ENCODE measurements at places on chromosomes 1 and 21.
A peak's percentile ranks its signal among the peaks of the same experiment; 100 is the strongest.

DNA sequence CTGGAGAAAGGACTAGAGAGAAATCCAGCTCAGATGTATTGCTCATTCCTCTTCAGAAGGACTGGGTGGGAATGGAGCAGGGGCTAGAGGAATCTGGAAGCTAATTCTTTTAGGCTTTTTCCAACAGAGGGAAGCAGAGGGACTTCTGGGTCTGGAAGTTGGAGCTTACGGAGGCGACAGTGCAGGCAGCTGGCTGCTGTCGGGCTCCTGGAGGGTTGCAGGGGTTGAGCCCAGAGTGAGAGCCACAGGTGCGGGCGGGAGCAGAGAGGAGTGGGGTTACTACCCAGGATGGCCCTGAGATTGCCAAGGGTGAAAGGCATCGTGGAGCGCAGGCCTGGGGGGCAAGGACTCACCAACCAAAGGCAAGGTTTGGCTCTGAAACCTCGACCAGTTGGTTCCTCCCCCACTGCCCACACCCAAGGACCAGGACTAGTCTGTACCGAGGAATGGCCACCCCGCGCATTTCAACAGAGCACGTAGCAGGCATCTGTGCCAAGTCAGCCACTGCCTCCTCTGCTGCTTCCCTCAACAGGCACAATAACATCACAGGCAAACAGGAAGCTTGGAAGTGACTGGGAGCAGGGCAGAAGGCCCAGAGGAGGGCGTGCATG, 22.7 kb upstream of the EDN2 start:
- DNase-seq, result no peak

GRCh38 chr1:199753513-199753912, 274.0 kb upstream of the NR5A2 start:
- DNase-seq, result no peak

DNA sequence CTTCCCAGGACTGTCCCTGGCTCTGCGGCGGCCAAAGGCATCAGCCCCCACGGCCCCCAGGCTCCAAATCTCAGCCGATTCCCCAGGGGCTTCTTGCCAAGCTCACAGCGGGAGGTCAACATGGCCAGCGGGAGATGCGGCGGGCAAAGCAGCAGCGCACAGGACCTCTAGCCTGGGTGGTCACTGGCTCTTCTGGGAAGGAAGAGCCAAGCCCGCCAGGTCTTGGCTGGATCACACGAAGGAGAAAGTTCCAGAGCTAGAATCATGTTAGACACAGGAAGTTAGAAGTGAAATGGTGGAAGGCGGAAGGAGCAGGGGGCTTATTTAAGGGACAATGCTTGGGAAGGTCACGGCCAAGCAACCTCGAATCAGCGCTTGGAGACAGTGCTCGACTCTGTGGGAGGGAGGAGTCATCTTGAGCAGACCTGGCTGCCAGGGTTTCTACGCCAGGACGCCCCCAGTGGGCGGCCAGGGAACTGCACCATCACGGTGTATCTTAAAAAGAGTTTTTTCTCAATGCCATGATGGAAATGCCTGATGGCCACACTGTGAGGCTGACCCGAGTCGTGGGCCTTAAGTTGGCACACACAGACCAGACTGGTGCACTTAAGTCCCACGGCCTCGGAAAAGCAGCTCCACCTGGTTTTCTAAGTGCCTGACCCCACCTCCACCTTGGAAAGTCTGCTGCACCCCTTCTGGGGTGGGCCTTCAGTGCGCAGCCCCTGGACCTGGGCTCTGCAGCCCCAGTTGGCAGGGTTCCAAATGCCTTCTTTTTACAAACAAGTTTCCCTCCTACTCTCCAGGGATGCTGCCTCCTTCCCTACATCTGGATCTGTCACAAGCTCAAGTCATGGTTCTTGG, 29.3 kb downstream of the SLC66A1 start:
- DNase-seq, result no peak

DNA sequence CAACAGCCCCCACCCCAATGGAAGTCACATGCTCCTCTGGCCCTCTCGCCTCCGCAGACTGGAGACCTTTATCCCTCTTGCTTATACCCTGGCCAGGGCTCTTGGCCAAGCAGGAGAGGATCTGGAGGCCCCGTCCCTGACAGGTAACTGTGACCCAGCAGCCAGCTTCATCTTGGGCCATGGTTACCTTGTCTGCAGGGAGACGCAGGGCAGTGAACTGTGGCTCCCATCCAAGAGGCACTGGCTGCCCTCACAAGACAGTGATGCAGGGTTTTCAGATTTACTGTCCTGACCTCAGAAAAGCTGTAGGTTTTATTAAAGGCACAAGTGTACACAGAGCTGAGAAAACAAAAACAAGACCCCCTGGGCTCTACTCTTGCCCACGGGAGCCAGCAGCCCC, 96.7 kb upstream of the KLHDC7A start:
- DNase-seq, result no peak

DNA sequence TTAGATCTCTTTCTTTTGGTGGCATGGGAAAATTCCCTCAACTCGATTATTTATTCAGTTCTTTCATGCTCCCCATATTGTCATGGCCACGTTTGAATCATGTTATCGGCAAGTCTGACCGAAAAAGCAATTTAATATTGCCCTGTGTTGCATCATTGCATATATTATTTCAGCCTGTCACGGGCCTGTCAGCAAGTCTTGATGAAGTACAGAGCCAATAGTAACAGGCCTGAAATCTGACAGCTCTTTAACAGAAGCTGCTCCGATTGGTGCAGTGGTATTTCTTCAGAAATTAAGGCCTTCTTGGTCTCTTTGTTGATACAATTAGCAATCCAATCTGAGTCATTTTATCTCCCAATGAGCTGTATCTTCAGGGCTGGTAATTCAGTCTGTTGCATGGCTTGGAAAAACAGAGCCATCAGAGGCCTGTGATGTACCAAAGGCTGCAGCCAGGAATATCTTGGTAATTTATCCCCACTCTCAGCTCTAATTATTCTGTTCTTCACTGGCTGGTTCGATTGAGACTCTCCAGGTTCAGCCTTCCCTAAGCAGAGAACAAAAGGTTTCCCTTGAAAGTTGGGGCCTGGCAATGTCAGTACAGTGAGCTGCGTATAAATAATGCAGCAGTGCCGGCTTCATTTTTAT, 149.5 kb downstream of the FGGY start:
- no peak for DNase-seq

DNA sequence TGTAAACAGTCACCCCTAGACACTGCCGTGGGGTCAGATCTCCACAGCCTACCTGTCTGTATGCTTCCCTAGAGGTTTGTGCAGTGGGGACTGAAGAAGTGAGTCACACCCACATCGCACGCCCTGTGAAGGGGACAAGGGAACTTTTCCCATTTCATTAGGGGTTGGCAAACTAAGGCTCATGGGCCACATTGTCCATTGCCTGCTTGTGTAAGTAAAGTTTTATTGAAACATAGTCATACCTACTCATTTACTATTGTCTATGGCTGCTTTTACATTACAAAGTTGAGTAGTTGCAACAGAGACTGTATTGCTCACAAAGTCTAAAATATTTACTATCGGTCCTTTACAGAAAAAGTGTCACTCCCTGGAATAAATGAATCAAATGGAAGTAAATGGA, 2.5 kb upstream of the FGGY start:
- DNase-seq, result no peak

DNA sequence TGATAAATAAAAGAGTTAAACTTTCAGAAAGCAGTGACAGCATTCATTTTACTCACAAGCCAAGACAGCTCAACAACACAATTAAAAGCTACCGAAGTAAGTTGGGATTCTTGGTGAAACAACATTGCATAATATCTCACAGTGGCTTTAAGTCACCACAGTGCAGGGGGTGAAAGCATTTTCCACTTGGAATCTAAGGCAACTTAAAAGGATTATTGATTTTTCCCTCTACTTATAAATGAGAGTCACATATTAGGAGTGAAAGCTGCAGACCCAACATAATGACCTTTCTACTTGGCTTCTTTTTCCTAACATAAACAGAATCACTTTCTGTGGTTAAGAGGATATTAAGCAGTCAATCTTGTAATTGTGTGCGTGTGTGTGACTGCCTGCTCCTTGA, 536.6 kb upstream of the CXADR start:
- DNase-seq, result no peak

DNA sequence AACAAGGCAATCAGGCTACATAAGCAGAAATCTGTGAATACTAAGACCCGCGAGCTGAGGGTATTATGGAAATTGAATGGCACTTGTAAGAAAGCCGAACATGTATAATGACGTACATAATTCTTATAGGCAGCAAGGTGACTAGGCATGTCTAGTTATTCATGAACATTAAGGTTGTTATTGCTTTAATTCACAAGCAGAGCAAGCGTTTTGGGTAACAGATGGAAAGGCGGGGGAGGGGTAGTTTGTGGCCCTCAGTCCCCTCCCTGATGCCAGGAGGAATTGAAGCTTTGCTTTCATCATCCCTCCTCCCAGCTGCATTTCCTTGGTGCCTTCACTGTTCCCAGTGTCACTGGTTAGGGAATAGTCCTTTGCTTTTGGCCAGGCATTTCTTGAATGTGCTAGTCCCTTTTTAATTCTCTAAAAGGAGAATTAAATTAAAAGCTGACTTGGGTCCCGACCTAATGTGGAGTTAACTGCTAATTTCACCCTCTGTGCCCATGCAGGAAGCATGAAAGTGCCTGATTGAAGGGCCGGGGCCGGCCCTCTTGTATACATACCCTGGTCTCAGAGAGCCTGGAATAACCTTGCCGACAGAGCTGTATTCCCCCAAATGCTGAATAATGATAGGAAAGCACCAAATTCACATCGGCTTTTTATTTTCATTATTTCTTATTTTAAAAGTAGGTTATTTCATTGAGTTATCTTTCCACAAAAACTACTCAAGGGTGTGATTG, 42.5 kb downstream of the RYR2 start:
- peak; percentile 78 for DNase-seq

DNA sequence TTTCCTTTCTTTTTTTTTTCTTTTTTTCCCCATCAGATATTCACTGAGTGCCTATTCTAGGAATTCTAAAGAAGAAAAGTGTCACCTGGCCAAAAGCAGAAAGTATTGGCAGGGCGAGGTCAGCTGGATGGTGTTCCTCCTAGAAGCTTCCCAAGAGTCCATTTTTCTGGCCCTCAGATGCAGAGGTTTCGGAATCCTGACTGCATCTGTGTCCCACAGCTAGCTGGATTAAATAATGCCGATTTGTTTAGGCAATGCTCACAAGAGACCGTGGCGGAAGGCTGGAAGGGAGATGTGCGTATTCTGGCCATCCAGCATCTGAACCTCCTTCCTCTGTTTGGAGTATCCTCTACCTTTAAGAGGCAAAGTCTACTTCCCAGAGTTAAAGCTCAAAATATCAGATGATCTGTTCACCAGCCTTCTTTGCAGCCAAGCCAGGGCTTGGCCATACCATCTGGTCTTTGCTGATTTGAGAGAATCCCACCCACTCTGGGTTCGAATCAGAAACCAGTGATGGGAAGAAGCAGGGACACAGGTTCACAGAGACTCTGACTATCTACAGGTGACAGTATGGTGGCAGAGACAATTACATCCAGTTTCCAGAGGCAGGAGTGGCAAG, 5.4 kb upstream of the TENT5C start:
- DNase-seq, result no peak

DNA sequence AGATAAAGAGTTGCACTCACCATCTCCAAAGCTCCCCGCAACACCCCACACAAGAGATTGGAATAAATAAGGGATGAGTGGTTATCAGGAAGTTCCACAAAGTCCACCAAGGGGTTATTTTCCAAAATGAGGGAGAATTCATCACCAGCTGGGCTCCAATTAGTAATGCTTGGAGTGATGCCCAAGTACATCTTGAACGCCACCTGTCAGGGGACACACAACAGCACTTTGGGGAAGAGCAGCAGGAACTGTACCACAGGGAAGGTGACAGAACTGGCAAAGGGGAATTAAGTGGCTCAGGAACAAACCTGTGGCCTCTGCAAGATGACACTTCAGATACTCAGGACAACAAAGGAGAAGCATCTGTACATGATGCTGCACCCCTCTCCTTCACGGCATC, 11.5 kb downstream of the TRAPPC3 start:
- DNase-seq, result peak; percentile 91

DNA sequence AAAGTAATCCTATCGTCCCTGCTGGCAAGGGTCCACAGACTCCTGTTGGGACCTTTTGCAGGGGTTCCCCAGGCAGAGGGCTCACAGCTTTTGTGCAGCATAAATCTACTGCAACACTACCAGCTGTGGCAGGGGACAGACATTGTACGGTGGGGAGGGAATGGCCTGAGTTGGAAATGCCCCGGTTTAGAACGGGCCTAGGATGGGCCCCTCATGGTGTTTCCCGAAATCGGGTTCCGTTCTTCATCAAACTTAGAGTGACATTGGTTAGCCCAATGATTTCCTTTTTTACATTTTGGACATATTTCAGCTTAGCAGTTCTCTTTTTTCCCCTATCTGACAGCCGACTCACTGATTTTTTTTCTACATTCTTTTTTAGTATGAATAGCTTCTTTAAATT, 26.5 kb upstream of the SAMD11 start:
- DNase-seq, result no peak

DNA sequence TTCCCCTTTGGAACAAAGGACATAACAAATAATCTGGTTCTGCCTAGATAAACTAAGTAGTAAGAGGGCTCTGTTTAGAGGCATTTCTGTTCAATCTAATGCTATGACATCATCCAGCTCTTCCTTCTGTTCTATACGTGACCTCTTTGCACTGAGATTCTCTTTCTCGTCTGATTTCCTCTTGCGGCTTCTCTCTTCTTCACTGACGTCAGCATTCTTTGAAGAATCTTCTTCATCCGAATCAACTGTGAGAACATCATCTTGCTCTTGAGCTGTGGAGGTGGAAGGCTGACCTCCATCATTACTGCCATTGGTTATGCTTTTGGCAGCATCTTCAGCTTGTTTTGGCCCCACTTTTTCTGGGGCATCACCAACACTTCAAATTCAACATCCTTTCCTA, 130.4 kb downstream of the HS2ST1 start:
- DNase-seq, result no peak

GRCh38 chr1:78540048-78540447, 49.3 kb downstream of the PTGFR start:
- no peak for DNase-seq

- no peak for DNase-seq
These were observed 67.8 kb upstream of the POU3F1 start for GRCh38 chr1:38114241-38115026.

GRCh38 chr1:35629051-35629450, 12.3 kb downstream of the PSMB2 start:
- DNase-seq, result no peak

GRCh38 chr21:29991624-29992023, 51.8 kb upstream of the GRIK1 start:
- no peak for DNase-seq

DNA sequence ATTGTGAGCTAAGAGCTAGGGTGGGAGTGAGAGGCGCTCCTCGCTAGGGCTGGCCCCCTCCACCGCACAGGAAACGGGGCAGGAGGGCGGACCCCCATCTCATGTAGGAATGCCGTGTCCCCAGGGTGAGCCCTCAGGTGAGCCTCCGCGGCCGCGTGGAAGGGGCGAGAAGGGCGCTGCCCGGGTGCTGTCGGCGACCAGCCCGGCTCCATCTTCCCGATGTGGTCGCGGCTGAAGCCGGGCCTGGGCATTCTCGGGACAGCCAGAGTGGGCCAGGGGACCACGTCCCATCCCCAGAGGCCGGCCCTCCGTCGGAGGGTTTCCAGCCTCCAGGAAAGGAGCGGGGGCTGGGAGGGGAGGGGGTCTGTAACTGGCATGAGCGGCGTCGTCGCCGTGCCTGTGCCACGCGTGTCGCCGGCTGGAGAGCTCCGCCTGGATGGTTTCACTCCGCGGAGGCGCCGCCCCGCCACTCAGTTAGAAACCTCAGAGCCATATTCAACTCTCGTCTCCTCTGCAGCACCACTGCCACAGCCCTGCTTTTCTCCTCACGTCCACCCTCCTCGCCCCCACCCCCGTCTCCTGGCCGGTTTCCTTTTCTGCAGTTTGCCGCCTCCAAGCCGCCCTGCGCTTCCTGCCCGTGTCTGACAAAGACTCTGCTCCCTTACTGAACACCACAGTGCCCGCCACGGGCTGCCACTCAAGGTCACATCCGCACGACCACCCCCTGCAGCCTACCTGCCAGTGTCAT, at the start of gene TMEM269:
Gene TMEM269, plus strand, starts transcription at position 46 of the 748 bp plus-strand sequence. CDS start 4,903 bp downstream, outside the sequence.
- no peak for DNase-seq

Measured in NCI-H524 treated with DMSO at 0.1 percent for 48 hours (cell line).